ENCODE measurements at places on chromosomes 3 and 15. TPM values are rescaled to one million over a fixed set of nuclear protein-coding genes. Genes with fewer than 3 reads are reported as not detected.

Gene KLHL6
- total RNA-seq = not detected

Gene SERINC4
- 0.33 TPM for total RNA-seq

Gene SCAANT1
- not detected for total RNA-seq

Gene FEZF2
- total RNA-seq = not detected

Gene C3orf80
- total RNA-seq = 3.0 TPM

Gene C3orf20
- 0.28 TPM for total RNA-seq

Gene VPS33B
- 18.4 TPM for total RNA-seq

Gene GPR176
- 10.2 TPM for total RNA-seq

Gene IMPG2
- 0.50 TPM for total RNA-seq

Gene DNAJB8
- total RNA-seq = not detected

Gene HIGD2B
- total RNA-seq = not detected

Gene SAMMSON
- total RNA-seq = not detected

Gene RLBP1
- total RNA-seq = not detected
